ENCODE measurements at places on chromosomes 2 and 18.

DNA sequence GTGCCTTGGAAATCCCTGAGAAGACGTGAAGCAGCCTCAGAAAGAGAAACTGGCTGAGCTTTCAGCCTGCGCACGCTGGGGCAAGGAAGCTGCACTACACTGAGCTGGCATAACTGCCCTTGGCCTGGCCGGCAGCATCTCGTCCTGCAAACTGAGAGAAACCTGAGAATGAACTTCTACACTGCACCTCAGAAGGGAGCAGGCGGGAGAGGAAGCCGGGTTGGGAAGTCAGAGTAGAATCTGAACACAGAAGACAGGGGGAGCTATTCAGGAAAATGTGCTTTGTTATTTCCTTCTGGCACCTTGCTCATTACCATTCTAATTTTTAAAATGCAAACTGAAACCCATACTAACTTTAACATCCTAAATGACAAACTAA, 70.9 kb downstream of the ZEB2 start:
- peak; percentile 64 for DNase-seq

DNA sequence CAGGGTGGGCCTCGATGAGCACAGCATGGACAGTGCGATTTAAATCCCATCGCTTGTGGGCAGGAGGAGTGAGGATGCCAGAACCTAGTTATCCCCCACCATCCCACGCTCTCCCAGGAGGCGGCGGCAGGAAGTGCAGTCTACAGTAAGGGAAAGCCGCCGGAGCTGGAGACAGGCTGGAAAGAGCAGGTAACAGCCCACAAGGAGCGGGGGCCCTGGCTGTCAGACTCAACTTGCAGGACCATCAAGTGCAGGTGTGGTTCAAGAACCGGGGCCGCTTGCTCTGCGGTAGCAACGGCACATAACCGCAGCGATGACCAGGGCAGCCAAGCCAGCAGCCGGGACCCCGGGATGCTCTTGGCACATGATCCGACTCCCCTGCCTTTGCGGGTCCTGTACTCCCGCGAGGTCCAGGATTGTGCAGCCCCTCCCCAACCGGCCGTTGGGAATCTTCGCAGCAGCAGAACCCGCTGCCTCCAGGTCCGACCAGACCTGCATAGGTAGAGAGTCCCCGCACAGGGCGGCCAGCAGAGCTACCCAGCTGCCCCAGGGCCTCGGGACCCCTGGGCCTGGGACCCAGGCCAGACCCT, 82.1 kb downstream of the BIN1 start:
- no peak for DNase-seq

DNA sequence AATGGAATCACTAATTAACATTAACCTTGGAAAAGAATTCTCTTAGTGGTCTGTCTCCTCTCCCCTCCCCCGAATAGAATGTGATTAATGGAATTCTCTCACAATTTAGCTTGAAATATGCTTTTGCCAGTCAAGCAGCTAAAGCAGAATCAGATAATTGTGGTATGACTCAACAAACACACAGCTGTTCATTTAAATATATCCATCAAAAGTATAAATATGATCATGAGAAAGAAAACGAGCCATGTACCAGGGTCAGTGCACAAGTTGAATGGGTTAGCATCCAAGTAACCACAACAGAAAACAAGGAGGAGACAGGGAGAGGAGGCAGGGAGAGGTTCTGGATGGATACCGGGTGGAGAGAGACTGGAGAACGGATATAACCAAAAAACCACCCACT, 66.9 kb downstream of the ACVR1 start:
- no peak for DNase-seq

GRCh38 chr2:172677363-172677762, 58.3 kb upstream of the RAPGEF4 start:
- DNase-seq = no peak

DNA sequence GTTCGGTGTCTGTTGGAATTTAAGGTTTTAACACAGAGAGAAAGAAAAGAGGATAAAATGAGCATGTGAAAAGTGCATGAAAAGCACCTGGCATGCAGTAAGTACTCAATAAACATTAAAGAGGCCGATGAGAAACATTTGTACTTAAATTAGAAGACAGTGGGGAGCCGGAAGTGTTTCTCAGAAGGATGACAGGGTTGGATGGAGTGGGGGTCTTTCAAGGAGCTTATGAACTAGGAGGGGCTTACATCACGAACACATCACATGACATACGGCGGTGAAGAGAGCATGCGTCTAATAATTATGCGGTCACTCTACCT, 83.8 kb upstream of the FZD7 start:
- no peak for DNase-seq

GRCh38 chr2:227161947-227162346, 2.1 kb downstream of the COL4A4 start:
- DNase-seq = no peak

DNA sequence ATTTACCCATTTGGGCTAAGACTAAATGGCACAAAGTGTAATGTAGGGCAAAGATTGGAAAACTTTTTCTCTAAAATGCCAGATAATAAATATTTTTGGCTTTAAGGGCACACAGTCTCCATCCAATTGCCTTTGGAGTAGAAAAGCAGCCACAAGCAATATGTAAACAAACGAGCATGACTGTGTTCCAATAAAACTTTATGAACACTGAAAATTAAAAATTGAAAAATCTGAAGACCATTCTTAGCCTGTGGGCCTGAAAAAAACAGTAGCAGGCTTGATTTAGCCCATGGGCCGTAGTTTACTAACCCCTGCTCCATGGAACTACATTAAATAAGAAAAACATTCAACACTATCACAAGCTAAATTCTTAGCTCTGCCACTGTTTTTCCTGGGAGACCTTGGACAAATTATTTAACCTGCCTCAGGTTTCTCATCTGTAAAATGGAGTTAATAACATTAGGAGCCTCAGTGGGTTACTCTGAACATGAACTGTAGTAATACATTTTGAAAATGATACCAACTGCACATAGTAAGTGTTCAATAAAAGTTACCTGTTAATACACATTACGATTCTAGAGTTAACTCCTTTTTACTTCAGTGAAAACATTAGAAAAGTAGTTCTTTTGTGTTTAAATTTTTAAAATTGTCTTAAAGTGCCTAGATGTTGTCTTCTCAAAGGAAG, 1.3 kb downstream of the IFIH1 start:
- no peak for DNase-seq

GRCh38 chr2:240051697-240052096, 1.6 kb downstream of the OR6B3 start:
- no peak for DNase-seq

- no peak for DNase-seq
Observed at GRCh38 chr18:49898421-49898820, 85.1 kb upstream of the ACAA2 start.

DNA sequence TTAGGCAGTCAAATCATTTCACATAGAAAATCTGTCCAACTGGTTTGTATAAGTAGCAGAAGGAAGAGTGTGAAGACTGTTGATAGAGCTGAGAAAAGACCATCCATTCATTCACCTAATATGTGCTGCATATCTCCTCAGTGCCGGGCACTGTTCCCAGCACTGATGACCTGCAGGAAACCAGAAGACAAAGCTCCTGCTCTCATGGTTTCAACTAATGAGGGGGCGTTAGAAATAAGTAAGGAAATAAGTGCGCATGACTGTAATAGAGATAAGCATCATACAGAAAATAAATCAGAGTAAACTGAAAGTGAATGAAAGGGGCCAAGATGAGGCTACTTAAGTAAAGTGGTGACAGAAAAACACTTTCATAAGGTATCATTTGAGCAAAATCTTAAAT, 427.5 kb upstream of the CDH20 start:
- no peak for DNase-seq

GRCh38 chr2:137776697-137777096, 187.6 kb upstream of the HNMT start:
- no peak for DNase-seq

Measured in Right ventricle myocardium inferior (tissue), 1 donor.